ENCODE measurements at places on chromosomes 1 and 21.

- DNase-seq, result peak; percentile 68
Measured at GRCh38 chr1:182249201-182249676, 142.4 kb downstream of the GLUL start.

DNA sequence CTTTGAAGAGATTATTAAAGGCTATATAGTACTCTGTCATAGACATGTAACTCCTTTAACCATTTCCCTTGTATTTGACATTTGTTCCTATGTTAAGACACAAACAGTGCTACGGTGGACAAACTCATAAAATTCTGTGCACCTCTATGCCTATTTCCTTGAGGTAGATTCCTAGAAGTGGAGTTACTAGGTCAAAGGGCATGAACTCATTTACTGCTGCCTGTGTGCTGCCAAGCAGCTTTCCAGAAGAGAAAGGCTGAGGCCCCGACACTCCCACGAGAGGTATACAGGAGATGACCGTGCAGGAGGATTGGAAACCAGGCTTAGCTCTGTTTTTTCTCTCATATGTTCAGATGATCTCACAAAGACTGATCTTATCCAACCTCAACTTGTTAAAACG, 34.4 kb upstream of the TENT5C start:
- no peak for DNase-seq

GRCh38 chr1:87052961-87053360, 138.5 kb downstream of the HS2ST1 start:
- no peak for DNase-seq

DNA sequence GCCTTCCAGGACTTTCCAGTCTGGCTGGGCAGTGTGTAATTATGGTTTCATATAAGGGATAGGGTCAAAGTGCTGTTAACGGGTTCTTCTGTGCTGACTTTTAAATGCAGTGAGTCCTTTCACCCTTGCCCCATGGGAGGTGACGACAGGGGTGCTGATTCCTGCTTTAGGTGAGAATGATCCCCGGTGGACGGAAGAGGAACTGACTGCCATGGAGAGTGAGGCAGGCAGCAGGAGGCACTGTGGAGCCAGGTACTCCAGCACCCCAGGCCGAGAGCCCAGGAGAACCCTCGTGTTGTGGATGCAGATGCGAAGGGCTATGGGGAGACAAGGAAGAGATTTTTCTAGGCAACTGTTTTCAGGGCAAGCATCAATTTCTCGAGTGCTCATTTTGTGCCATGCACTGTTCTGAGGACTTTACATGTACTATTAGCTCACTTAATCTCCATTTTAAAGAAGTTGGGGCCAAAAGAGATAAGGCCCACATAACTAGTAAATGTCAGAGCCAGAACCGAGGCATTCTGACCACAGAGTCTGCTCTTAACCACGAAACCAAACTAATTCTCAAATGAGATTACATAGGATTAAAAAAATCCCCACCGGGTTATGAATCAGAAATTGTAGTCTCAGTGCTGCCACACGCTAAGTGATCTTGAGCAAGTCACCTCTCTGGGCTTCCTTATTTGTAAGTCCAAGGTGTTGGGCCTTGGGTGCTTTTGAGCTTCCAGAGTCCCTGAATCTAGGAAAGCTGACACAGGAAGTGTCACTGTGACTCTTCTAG, 28.2 kb downstream of the STPG1 start:
- DNase-seq, result peak; percentile 89

- no peak for DNase-seq
Measured at GRCh38 chr1:83970114-83970513, 28.8 kb downstream of the TTLL7 start.

GRCh38 chr1:157469752-157470675, 82.3 kb downstream of the FCRL5 start:
- DNase-seq, result no peak

DNA sequence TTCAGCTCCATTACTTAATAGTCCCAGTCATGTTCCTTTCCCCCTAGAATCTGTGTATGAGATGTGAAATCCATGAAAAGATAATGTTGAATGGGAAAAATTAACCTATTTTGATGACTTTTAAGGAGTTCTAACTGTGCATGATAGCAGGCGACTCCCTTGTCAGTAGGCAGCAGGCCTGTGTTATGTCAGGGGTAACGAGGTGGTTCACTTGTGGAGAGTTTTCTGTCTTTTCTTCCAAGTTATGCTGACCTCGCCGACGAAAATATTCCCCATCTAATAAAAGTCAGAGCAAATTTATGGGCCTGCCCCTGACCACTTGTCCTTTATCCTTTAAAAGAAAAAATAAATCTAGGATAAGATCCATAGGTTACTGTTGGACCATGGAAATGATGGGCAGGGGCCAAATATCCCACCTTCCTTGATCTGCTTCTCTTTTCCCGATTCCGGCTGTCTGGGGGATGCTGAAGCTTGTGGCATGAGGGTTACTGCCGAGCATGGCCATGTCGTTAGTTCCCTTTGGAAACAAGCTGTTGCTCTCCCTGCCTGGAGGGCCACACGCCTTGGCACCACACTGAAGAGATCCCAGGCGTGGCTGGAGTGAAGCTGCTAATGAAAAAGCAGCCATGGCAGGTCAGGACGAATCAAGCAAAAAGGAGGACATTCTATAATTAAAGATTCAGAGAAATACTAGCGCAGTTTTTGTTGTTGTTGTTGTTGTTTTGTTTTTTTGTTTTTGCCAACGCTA, 93.8 kb downstream of the ROR1 start:
- no peak for DNase-seq

- DNase-seq, result no peak
Measured at GRCh38 chr1:188871164-188871563, 1606.5 kb downstream of the BRINP3 start.

GRCh38 chr1:83896299-83896698, 102.6 kb downstream of the TTLL7 start:
- DNase-seq, result no peak

- DNase-seq, result no peak
Measured at GRCh38 chr1:177490036-177490639, 319.4 kb downstream of the BRINP2 start.

DNA sequence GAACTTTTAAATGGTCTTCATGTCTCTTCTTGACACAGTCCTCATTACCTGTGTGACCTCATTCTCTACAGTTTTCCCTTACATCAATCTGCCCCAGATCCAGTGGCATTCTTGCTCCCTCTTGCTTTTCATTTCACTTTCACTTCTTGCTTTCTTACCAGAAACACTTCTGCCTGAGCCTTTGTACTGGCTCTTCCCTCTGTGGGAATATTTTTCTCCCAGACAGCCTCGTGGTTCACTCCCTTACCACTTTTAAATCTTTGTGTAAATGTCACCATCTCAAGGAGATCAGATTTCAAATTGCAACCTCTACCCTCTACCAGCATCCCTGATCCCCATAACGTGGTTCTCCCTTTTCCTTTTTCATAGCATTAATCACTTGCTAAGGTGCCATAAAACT, 73.2 kb downstream of the DISC1 start:
- DNase-seq, result no peak

DNA sequence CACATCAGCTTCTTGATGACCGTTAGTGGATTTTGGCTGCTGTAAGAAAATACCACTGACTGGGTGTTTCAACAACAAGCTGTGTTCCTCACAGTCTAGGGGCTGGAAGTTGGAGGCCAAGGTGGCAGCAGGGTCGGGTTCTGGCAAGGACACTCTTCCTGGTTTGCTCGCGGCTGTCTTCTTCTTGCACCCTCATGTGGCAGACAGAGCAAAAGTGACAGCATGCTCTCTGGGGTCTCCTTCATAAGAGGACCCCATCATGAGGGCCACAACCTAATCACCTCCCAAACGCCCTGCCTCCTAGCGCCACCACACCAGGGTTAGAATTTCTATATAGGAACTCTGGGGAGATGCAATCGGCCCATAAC, 18.6 kb upstream of the TSPEAR start:
- DNase-seq, result no peak

DNA sequence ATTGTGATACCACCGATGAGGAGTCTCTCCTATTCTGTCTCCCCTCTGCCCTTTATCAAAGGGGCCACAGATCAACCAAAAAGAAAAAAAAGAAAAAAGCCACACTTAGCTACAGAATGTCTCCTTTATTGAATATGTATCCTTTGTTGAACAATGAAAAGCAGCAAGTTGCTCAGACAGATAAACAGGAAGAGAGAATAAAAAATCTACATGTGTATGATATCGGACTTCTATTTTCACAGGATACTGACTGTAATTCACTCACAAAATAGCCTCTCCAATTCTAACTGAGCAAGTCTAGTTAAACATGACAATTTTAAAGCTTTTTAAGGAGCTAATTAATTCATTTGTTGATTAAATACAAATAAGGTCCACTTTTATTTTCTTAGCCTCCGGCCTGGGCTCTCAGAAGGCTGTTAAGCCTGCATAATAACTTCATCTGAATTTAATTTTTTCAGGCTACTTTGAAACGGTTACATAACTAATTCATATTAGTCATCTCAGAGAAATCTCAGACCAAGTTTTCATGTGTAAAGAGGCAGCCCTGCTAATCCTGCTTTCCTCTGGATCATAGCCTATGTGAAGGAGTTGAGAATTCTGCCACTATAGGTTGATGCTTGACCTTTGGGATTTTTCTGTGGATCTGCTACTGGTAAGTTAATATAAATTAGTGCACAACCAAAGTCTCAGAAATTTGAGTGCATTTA, 304.1 kb upstream of the NR5A2 start:
- DNase-seq, result no peak

DNA sequence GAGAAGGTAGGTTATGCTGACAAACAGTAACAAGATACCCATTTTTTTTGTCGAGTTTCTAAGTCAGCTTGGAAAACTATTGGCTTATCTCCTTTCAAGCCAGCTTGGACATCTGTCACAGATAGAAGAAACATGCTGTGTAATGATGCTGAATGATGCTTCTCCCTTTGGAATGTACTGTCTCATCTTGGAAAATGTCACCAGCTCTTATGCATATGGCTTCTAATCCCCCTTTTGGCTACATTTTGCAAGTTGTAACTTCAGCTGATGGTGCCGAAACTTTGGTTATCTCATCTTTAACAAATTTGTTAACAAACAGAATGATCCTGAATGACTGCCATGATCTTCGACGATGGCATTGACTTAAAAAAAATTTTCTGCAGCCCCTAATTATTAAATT, 68.8 kb upstream of the ST6GALNAC3 start:
- DNase-seq, result no peak

- no peak for DNase-seq
Measured at GRCh38 chr1:209777587-209777986, 6.8 kb downstream of the C1orf74 start.

GRCh38 chr1:7669559-7670311, 101.4 kb upstream of the VAMP3 start:
- peak; percentile 96 for DNase-seq

- no peak for DNase-seq
Measured at GRCh38 chr1:102586022-102586421, 522.3 kb downstream of the COL11A1 start.

- no peak for DNase-seq
Measured at GRCh38 chr1:65289449-65289848, 19.9 kb upstream of the DNAJC6 start.

- no peak for DNase-seq
Measured at GRCh38 chr1:115753830-115754229, 14.7 kb downstream of the CASQ2 start.

- DNase-seq, result peak; percentile 92
Measured at GRCh38 chr1:54791880-54792522, 9.1 kb downstream of the TTC22 start.

- DNase-seq, result no peak
Measured at GRCh38 chr1:201295861-201296260, 12.6 kb downstream of the PKP1 start.

DNA sequence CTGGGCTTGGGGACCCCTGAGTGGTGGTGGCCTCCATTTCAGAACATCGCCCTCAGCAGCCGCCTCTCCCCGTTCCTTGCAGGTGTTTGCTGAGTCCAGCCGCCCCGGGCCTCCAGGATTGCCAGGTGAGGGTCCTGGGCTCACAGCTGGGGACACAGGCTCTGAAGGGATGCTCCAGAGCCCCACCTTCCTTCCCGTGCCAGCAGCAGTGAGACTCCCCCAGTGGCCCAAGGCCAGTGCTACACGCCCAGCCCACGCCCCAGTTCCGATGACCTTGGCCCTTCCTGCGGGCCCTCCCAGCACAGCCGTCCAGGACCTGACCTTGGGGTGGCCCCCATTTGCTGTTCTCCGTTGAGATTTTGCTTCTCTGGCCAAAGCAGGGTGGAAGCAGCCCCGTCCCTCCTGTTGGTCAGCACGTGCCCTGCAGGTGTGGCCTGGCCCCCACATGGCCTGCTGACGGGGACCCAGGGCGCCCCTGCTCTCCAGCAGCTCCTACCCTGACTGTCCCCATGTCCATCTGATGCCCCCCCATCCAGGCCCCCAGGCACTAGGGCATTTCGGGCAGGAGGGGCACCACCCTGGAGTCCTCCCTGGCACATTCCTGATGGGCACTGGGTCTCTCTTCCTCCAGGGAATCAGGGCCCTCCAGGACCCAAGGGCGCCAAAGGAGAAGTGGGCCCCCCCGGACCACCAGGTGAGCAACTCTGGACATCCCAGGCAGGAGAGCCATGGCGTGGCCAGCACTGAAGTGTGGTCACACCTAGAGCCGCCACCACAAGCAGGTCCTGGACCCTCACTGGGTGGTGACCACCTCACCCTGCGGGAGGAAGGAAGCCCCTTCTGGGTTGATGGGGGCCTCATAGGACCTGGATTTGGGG, 45.0 kb downstream of the SLC19A1 start:
- DNase-seq, result peak; percentile 40

GRCh38 chr1:221200464-221200863, 321.2 kb downstream of the HLX start:
- DNase-seq, result no peak

DNA sequence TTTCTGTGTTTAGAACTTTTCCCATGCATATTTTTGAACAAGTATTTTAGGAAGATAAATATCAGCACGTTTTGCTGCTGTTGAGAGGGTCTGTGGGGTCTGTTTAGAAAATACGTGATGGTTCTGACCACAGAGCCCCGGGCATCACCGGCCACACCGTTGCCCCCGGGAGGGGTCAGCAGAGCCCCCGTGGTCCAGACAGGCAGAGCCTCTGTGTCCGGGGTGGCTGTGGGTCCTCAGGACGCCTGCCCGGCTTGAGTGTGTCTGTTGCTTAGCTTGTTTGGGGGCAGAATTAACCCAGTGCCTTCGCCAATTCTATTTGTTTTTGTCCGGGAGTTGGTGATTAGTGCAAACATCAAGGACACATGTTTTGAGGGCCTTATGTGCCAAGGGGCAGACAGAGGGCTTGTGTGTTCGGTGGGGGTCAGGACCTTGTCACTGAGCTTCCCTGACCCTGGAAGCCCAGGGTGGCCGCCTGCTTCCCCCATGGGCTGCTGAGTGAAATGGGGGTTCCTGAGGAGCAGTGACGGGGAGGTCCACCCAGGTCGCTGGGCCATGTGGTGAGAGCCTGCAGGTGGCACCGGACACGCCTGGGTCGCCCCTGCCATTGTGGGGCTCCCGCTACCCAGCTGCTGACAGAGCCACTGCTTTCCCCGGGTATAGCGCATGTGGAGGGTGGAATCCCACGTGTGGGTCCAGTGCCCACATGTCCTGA, 122.2 kb downstream of the SIK1 start:
- no peak for DNase-seq

- DNase-seq, result no peak
Measured at GRCh38 chr1:64856553-64856952, 109.8 kb downstream of the JAK1 start.

- no peak for DNase-seq
Measured at GRCh38 chr21:25234857-25235801, 372.2 kb downstream of the MRPL39 start.

All from endodermal cell (in vitro differentiated cells).